ENCODE measurements at places on chromosomes 2 and 18. TPM values are rescaled to one million over a fixed set of nuclear protein-coding genes. Genes with fewer than 3 reads are reported as not detected.

Gene LRPPRC
- 38.7 TPM for total RNA-seq

Gene TEX44
- total RNA-seq, result not detected

Gene LRRC30
- total RNA-seq, result not detected

Gene C2orf66
- not detected for total RNA-seq

Gene TRIB2
- 9.3 TPM for total RNA-seq

Gene CYS1
- 16.9 TPM for total RNA-seq

Gene GPAT2
- under 0.01 TPM for total RNA-seq

Gene SERPINB3
- not detected for total RNA-seq

Gene FAM237A
- not detected for total RNA-seq

Data from mesangial cell (primary cell).